ENCODE measurements at places on chromosomes 5 and 9.
A peak's percentile ranks its signal among the peaks of the same experiment; 100 is the strongest.

GRCh38 chr9:92610470-92611420, 59.2 kb downstream of the IPPK start:
- DNase-seq = no peak

DNA sequence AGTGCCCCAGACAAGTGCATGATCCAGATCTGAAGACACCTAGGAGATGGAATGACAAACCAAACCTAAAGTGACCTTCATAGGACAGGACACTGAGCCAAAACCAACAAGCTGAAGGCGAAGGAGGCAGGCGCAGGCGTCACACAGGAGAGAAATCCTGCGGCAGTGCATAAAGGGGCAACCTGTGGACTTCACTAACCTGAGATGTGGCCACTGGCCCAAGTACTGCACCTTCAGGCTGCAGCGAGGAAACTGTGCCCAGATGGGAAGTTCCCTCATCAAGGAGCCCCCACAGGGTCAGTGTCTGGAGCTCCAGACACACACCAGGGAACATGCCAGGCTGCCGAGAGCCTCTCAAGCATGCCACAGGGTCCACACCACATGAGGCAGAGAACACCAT, 3.7 kb downstream of the IPPK start:
- no peak for DNase-seq

- peak; percentile 84 for DNase-seq
Measured at GRCh38 chr5:72817076-72817481, 618 bp downstream of the TNPO1 start.

DNA sequence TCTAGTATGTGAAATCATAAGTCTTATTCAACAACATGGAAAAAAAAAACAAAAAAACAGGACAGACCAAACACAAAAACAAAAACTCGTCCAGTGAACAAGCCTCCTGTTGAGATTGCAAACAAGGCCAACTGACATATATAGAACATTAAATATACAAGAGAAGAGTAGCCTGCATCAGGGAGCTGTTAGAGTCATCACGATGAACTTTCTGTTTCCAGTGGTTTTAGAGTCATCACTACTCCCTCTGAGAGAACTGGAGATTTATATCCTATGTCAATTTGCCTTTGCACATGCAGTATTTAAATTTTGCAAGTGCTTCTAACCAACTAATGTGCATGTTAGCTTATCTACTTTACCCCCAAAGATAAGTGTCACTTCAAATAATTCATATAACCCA, 9.9 kb downstream of the SNCAIP start:
- no peak for DNase-seq

GRCh38 chr9:112921549-112921948, 30.9 kb upstream of the SLC46A2 start:
- DNase-seq = no peak

DNA sequence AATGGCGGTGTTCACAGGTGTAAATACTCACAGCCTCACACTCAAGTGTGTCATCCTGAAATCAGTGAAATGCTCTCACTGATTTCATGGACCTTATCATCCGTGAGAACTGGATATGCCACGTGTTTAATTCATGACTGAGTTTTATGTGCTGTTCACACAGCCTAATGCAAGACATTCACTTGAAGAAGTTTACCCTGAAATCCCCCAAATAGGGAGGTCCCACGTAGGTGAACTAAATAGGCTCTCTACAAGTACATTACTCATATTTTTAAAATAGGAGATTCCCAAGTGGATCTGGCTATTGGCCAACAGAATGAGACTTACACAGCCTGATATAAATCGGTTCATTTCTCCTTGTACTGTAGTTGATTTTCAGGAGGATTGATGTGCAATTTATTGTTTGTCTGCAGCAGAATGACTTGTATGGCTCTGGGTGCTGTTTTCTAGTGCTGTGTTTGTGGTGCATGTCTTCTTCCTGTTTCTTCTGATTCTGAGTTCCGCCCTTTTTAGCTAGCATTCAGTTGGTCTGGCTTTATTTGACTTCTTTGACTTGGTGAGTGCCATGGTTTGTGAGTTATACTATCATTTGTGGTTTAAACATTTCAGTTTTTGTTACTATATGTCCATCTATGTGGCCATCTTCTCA, 25.1 kb downstream of the TRIO start:
- DNase-seq = no peak

GRCh38 chr5:149675610-149676201, 54.4 kb upstream of the PPARGC1B start:
- DNase-seq = no peak

- no peak for DNase-seq
Measured at GRCh38 chr5:147643142-147643541, 133.3 kb upstream of the DPYSL3 start.

GRCh38 chr5:138662599-138662998, 87.4 kb upstream of the HSPA9 start:
- DNase-seq = no peak

GRCh38 chr5:39755986-39756385, 331.2 kb upstream of the DAB2 start:
- DNase-seq = no peak

- no peak for DNase-seq
Measured at GRCh38 chr9:105694848-105695581, 674 bp downstream of the TMEM38B start.

DNA sequence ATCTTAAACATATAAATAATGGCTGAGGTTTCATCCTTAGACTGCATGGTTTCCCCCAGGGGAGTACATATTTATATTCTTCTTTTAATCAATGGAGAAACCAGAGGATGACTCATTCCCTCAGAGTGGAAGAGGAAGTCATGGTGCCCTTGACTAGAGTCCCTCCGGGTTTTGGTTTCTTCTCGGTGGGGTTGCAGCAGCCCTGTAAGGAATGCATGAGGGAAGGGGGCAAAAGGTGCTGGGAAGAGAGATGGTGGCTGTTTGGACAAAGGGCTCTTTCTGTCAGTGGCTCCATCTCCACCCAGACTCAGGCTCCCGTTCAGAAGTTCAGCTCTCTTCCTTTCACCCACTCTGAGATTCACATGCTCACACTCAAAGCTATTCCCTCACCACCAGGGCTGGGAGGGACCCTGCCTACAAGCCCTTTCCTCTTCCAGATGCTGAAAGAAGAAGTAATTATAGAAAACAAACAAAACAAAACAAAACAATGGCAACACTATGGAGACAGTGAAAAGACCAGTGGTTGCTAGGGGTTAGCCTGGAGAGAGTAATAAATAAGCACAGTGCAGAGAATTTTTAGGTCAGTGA, 129.8 kb upstream of the IL12B start:
- DNase-seq = no peak

DNA sequence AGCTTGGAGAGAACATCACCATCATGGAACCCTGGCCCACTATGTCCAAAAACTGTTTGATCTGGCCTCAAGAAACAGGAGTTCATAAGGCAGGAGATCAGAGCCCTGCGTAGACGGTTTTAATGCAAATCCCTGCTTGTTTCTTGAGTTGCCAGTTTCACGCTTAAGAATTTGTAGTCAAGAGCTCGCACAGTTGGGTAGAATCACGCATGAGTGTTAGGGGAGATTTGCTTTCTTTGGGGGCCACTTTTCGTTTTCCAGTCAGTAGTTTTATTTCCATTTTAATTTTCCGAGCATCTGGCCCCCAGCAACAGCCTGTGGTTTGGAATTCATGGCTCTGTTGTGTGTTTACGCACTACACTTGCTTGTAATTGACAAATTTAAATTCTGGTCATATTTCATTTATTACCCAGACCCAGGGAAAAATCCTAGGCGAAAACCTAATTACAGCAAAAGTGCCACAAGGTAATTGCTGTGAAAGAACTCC, 6.6 kb upstream of the C5orf58 start:
- no peak for DNase-seq

- DNase-seq = no peak
Measured at GRCh38 chr5:146179696-146180095, 2.8 kb downstream of the LARS1 start.

DNA sequence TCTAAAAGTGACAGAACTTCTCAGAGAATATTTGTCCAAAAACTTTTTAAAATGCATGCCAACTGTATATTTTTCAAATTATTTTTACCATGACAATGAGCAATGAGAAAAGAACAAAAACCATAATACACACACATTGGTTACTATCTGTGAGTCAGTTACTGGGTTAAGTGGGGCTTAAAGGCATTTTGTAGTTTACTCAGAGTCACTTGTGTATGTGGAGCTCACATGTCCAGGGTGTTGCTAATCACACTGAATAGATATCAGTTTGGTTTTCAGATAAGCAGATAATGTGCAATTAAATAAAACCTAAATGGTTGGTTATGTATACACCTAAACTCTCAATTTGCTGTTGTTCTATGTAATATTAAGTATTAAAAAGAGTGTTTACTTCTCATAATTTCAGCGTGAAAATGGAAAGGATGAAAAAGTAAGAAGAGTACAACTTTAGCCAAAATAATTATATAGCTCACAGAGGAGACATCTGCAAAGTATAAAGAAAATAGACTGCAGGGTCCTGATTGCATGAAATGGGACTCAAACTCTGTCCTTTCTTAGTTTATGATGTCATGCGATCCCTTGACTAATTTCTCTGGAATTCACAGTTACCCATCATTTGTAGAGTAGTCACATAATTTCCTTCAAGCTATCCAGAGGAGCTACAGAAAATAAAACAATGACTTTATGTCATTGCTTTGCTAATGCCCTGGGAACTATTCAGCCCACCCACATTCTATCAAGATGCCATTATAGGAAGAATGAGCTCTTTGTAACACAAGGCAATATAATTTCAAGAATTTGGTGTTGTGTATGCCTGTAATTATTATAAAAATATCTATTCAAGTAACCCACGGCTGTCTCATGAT, 388.0 kb upstream of the ZNF608 start:
- DNase-seq = no peak

GRCh38 chr9:27377811-27378456, 81.0 kb upstream of the EQTN start:
- DNase-seq = no peak

GRCh38 chr5:76414788-76415187, 11.7 kb downstream of the IQGAP2 start:
- no peak for DNase-seq

DNA sequence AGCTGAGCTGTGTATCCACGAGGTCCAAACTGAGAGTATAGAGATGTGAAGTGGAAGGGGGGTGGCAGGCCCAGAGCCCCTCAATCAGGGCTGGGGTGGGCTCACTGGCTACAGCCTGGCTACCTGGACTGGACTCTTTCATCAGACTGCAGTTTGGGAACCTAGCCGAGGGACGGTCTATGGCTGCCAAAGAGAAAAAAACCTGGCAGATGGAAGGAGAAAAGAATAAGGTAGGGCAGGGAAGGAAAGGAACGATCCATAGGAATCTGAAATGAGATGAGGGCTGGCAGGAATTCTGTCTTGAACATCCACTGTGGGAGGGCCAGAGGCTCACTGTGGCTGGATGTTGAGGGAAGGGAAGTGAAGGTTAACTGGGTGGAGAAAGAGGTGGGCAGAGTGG, 224.4 kb upstream of the PANK3 start:
- no peak for DNase-seq

- DNase-seq = no peak
Measured at GRCh38 chr9:119333507-119334229, 35.6 kb downstream of the BRINP1 start.

GRCh38 chr5:125148706-125149105, 402.3 kb upstream of the ZNF608 start:
- no peak for DNase-seq

DNA sequence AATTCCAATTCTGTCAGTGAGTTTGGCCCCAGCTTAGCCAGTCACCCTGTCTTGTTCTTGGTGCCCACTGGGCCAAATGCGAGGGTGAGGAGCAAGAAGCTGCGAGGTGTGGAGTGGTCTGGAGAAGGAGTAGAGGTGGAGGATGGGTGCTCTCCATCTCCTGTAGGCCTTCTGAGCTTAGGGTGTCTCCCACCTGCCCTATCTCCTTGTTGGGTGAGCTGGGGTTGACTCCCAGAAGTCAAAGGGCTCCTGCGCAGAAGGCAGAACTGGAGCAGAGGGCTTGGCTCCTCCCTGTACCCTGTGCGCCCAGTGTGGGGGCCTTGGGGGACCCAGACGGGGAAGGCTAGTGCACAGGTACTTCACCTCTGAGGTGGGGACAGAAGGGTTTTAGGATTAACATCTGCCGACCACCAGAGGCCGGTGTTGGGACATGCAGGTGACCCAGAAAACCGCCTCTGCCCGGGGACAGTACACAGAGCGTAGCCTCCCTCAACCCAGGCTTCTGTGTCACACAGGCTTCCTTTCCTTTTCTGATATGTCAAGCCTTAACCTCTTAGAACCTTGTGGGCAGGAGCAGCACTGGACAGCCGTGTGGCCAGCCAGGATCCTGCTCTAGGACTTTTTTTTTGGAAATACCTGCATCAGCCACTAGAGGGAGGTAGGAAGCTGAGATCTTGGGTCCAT, 16.9 kb downstream of the IL5 start:
- peak; percentile 57 for DNase-seq

DNA sequence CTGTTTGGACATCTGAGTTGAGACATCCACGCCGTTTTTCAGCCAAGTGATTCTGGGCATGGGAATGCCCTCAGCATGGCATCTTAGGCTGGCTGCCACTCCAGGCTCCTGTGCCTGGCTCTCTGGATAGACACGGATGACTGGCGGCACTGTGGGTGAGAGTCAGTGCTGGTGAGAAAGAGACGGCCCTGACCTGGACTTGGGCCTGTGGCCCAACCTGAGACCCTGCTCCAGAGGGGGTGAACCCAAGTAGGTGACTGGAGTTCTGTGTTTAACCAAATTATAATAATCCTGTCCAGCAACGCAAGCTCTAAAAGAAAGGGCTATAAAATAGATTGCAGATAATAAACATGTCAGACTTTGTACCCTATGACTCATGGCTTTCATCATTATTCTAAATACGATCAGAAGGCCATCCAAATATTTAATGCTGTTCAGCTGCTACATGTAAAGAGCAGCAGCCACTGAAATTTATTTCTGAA, 173.9 kb downstream of the HSPA4 start:
- no peak for DNase-seq

DNA sequence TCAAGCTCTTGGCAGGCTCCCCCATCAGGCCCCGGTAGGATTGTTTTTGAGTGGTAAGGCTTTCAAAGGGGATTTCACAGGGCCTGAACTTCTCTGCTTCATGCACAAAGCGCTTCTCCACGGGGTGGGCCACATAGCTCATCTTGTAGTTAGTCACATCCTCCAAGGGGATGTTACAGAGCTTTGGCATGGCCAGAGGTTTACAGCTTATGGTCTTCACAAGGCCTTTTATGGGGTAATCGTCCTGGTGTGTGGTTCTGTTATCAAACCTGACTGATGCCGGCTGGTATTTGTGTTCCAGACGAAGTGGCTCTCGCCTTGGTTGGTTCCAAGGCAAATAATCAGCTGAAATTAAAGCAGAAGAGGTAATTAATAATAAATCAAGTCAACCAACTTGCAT, 104.3 kb downstream of the SAXO1 start:
- peak; percentile 6 for DNase-seq

DNA sequence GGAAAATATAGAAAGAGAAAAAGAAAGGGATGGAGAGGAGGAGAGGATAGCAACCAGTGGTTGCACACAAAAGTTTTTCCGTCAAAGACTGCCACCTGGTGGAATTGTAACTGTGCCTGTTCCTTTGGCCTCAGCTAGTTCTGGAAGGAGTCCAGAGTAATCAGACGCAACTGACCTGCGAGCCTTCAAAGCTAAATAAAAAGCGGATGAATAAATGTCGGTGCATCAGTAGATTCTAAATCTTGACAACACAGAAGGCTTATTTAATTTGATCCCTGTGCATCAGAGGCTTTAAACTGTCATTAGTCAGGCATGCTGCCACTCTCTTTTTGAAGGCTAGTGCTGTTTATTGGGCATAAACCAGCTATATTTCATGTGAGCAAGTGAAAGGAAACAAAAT, 132.9 kb upstream of the ACO1 start:
- peak; percentile 67 for DNase-seq

Measured in right forelimb (tissue), 1 donor.